ENCODE measurements at places on chromosomes 16 and 17.
A peak's percentile ranks its signal among the peaks of the same experiment; 100 is the strongest.

DNA sequence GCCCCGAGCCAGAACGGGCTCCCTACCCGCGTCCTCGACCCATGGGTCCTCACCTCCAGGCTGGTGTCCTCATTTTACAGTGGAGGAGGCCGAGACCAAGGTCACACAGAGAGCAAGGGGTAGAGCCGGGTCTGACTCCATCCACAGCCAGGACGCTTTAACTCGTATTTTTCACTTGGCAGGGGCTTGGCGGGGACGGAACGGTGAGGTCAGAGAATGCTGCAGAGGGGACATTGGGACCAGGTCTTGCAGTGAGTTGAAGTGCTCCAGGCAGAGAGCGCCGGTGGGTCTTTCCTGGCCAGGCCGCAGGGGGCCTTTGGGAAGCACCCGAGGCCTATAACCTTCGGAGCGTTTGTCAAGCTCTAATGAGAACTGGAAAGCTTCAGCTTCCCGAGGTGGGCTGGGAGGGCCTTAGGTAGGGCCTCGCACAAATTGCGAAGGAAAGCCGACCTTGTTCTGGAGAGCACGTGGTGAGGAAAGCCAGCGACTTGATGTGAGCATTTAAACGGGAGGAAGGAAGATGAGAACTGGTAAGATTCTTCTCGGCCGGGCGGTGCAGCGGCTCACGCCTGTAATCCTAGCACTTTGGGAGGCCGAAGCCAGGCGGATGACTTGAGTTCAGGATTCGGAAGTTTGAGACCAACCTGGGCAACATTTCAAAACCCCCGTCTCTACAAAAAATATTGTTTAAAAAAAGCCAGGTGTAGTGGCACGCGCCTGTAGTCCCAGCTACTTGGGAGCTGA lies 908 bp upstream of the CLUH start:
- DNase-seq: no peak

DNA sequence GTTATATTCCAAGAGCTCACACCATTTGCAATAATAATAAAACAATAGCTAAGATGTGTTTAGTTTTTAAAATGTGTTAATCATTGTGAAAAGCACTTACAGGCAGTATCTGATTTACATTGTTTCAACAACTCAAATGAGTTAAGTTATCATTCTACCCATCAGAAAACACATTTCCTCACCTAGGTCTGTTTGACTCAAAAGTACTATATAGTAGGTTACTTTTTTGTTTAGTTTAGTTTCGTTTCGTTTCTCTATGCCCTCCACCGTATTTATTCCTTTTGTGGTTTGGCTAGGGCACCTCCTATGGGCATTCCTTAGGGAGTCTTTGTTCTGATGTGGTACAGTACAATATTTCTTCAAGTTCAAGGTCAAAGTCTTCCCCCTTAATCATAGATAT lies 201.6 kb downstream of the PRKCB start:
- no peak for DNase-seq

GRCh38 chr17:7627250-7628121 lies at the start of gene SAT2:
SAT2 (minus strand) TSS chr17:7627821; CDS start chr17:7627635, 186 bp downstream.
- DNase-seq: peak; percentile 79

DNA sequence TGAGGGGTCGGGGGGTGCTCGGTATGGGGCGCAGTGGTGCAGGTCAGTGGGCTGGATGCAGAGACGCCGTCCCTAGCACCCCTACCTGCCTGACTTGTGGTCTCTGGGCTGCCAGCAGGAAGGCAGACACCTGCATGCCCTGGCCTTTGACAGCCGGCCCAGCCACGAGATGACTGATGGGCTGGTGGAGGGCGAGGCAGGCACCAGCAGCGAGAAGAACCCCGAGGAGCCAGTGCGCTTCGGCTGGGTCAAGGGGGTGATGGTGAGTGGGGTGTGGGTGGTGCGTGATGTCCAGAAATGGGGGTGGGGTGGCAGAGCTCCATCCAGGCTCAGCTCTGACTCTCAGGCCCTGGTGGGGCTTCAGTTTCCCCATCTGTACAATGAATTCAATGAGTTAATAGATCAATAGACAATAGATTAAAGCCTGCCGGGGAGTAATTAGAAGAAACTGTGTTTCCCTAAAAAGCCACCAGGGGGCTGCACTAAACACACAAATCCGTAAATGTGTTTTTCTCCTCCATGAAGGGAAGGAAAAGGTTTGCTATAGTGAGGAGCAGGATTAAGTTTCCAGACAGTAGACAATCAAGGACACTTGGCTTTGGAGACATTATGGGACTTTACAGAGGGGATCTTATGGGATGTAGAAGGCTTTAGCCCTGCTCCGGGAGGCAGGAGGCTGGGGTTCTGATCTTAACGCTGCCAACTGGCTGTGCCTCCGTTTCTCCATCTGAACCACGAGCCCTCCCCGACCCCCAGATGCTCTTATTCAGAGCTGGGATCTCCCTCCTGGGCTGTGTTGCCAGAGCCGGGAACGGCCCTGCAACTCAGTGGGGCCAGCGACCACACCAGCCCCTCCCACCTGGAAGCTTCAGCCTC lies 2.2 kb downstream of the SLC12A3 start:
- DNase-seq: peak; percentile 27

- no peak for DNase-seq
These were observed 35.5 kb upstream of the CMIP start for GRCh38 chr16:81409016-81409556.

DNA sequence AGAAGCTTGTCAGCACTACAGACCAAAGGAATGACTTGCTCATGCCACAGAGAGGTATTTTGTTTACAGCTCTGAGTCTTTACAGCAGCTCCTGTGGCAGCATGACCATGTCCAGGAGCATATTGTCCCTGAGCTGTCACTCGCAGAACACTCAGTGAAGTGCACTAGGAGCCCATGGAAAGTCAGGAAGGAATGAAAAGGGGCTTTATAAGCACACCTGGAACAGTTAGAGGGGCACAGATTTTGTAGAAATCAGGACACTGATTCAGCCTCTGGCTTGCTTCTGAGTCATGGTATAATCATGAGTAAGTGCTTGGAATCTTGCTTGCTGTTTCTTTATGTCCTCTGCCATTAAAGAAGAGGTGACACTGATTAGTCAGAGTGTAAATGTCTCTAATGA lies 41.0 kb downstream of the TADA2A start:
- DNase-seq: no peak

DNA sequence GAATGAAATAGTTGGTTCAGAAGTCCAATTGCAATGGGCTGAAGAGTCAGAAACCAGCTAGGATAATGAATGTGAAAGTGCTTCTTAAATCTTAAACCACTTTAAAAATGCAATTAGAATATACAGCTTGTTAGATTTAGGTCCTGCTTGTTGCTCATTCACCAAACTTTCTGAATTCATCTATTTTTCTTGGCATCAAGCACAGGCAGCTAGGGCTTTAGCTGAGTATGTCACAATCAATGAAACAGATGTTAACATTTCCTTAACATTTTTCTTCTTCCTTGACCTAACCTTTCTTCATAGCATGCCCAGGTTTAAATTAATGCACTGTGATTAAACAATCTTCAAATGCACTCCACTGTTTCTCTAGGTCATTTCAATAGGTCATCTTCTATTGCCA lies 14.4 kb downstream of the KIF2B start:
- DNase-seq: no peak
